ENCODE measurements at places on chromosomes 13 and 19.

DNA sequence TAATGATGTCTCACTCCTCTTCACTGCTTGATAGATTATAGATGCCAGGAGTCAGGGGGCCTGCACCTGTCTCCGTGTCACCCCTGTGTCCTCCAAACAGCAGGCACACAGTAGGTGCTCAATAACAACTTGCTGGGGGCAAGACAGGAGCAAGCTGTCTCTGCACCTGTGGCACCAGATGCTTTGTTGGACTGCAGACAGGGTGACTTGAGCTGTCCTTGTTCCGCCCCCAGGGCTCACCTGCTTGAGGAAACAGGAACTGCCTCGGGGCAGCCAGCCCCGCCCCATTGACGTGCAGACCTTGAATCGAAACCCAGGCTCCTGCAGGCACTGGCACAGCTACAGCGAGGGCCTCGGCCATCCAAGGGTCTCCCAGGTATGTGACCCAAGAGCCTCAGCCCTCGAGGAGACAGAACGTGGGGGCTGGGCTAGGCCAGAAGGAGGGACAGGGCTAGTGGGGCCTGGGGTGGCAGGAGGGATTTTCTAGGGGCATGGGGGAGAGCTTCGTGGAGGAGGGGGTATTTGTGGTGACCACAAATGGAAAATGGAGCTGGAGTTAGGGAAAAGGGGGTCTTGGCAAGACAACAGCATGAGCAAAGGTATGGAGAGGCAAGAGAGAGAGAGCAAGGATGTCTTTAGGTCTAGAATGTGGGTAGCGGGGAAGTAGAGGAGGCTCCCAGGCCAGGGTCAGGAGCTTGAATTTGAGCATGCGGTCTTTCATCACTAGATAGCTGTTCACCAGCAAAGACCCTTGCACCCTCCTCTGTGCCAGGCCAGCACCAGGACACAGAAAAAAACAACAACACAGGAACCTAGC is at the start of gene HSH2D:
Gene HSH2D, plus strand, starts transcription at position 287 of the 817 bp plus-strand sequence. CDS start 5,066 bp downstream, outside the sequence.
- DNase-seq: peak; percentile 69

- peak; percentile 87 for DNase-seq
Measured at GRCh38 chr19:38949580-38950367, 19.0 kb downstream of the MRPS12 start.

DNA sequence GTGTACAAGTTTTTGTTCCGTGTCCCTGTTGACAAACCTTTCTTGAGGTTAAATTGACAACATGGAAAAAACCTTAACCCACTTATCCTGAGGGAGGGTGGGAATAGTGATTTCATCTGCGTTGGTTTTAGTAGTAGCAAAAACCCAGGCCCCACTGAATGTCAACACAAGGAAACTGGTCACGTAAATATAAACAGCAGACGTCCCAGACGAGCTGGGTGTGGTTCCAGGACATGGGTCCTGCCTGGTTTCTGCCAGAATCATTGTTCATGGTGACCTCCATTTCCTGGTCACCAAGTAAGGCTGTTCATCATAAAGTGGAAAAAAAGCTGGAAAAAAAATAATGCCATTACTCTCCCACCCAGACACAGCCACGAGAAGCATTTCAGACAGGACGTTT is 16.9 kb upstream of the F2RL3 start:
- DNase-seq: no peak

- peak; percentile 27 for DNase-seq
Measured at GRCh38 chr19:3698974-3699740, 1.1 kb downstream of the PIP5K1C start.

- DNase-seq: peak; percentile 82
Measured at GRCh38 chr13:23980160-23980551, 82.9 kb upstream of the C1QTNF9B start.
